ENCODE measurements at places on chromosomes 2 and 18.
A peak's percentile ranks its signal among the peaks of the same experiment; 100 is the strongest.

DNA sequence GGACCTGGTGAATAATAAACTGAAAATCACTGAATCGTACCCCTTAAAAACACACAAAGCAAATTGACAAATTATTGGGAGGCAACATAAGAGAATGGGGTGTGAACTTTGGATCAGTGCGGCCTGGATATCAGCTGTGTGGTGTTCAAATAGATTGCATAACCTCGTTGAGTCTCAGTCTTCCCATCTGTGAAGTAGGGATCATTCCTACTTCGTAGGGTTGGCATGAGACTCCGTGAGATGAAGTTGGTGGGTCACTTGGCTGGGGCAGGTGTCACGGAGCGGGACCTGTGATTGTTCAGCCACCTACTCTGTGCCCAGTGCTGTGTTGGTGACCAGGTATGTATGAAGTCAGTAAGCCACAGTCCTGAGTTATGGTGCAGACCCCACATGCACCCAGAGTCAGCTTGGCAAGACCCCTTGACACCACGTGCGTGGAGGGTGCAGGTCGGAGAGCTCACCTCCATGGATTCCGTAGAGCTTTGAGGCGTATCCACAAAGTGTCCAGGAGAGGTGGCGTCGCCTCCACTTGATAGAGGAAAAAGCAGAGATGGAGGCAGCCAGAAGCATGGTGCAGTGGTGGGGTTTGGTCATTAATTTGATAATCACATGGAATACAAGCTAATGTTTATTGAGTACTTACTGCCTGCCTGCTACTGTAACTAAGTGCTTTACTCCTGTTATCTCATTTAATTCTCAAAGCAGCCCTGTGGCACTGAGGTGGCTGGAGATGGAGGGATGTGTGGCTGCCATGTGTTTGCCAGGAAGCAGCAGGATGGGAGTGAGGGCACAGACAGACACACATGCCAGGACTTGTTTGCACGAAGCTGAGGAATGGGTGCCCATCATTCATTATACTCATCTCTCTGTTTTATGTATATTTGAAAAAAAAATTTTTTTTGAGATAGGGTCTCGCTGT is 35.8 kb downstream of the HPCAL1 start:
- no peak overlapping the region for H3K4me3 ChIP-seq
- DNase-seq: no peak
- no peaks in the 10 kb centered on the region for H3K27me3 ChIP-seq

DNA sequence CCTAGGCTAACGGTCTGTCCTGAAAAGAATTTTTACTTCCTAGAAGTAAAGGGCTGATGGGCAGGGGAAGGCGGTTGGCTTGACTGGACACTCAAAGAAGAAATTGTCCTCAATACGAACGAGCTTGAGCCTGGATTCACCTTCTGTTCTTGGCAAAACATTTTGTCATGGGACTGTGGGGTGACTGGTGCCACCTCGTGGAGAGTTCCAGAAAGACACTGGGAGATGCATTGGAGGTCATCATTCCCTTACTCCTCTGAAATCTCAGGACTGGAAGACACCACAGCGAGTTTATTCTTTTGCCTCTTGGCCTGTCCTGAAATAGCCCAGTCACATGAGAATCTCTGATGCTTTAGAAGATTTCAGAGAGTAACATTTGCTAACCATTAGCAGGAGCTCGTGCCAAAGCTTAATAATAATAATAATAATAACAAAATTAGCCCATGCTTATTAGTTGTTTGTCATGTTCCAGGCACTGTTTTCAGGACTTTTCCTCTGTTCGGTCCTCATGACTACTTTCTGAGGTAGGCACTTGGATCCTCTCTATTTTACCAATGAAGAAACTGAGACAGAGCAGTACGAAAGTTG is 44.5 kb downstream of the TMEM182 start:
- peaks cover 3% of the 10 kb centered on the region for H3K4me1 ChIP-seq
- H3K4me3 ChIP-seq: no peak overlapping the region
- DNase-seq: peak; percentile 71
- H3K36me3 ChIP-seq: peaks cover 18% of the 10 kb centered on the region
- no peak overlapping the region for H3K27ac ChIP-seq

GRCh38 chr2:125935559-125935958 is 720.4 kb upstream of the GYPC start:
- no peak for DNase-seq
- H3K36me3 ChIP-seq: peaks cover 3% of the 10 kb centered on the region
- no peak overlapping the region for H3K27ac ChIP-seq
- peaks cover 4% of the 10 kb centered on the region for H3K4me1 ChIP-seq

- no peaks in the 10 kb centered on the region for H3K36me3 ChIP-seq
- H3K4me1 ChIP-seq: no peaks in the 10 kb centered on the region
- DNase-seq: no peak
- H3K27ac ChIP-seq: no peak overlapping the region
- no peak overlapping the region for H3K4me3 ChIP-seq
Measured at GRCh38 chr2:142997231-142997630, 119.8 kb downstream of the KYNU start.

GRCh38 chr18:4352746-4353551 is 102.2 kb downstream of the DLGAP1 start:
- H3K27ac ChIP-seq: no peak overlapping the region
- H3K4me3 ChIP-seq: no peak overlapping the region
- H3K4me1 ChIP-seq: peaks cover 32% of the 10 kb centered on the region

GRCh38 chr2:170830166-170830565 is 13.5 kb downstream of the GAD1 start:
- DNase-seq: no peak
- H3K4me3 ChIP-seq: no peak overlapping the region
- peaks cover 36% of the 10 kb centered on the region for H3K27me3 ChIP-seq
- no peaks in the 10 kb centered on the region for H3K36me3 ChIP-seq
- H3K4me1 ChIP-seq: peaks cover 4% of the 10 kb centered on the region
- no peak overlapping the region for H3K27ac ChIP-seq

GRCh38 chr2:118055512-118056164 is 32.6 kb upstream of the INSIG2 start:
- no peaks in the 10 kb centered on the region for H3K36me3 ChIP-seq
- no peak overlapping the region for H3K27ac ChIP-seq
- DNase-seq: no peak
- H3K27me3 ChIP-seq: peaks cover 3% of the 10 kb centered on the region

- H3K27ac ChIP-seq: no peak overlapping the region
- no peak overlapping the region for H3K4me3 ChIP-seq
- H3K27me3 ChIP-seq: no peaks in the 10 kb centered on the region
- peaks cover 29% of the 10 kb centered on the region for H3K4me1 ChIP-seq
Measured at GRCh38 chr18:32319084-32319483, 129.2 kb downstream of the MEP1B start.

GRCh38 chr2:215874418-215874817 is 138.9 kb downstream of the MREG start:
- H3K27me3 ChIP-seq: no peaks in the 10 kb centered on the region
- no peaks in the 10 kb centered on the region for H3K4me1 ChIP-seq
- H3K36me3 ChIP-seq: peaks cover 2% of the 10 kb centered on the region

GRCh38 chr2:157261199-157261782 is 3.8 kb downstream of the GALNT5 start:
- no peak overlapping the region for H3K27ac ChIP-seq
- H3K27me3 ChIP-seq: peaks cover 67% of the 10 kb centered on the region
- no peaks in the 10 kb centered on the region for H3K36me3 ChIP-seq
- H3K4me3 ChIP-seq: no peak overlapping the region
- DNase-seq: no peak
- H3K4me1 ChIP-seq: peaks cover 38% of the 10 kb centered on the region

DNA sequence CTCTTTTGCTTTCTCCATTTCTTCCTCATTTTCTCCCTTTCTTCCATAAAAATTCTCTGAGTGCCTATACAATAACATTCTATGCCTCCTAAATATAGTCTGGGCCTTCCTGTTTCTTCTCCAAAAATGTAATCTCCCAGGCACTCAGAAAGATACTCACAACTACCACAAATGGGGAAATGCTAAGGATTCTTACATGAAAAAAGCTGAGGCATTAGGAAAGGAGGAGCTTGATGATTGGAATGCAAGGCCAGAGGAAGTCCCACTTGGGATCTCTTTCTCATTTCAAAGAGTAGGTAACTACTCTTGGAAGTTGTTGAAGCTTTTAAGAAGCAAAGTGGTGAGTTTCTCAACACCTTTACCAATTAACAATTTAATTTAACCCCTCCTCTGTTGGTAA is 3.4 kb downstream of the VSNL1 start:
- peaks cover 21% of the 10 kb centered on the region for H3K4me1 ChIP-seq
- peak overlapping the region; percentile 5 for H3K4me3 ChIP-seq

GRCh38 chr2:68237404-68237803 is 14.9 kb downstream of the PPP3R1 start:
- no peak for DNase-seq
- peaks cover 25% of the 10 kb centered on the region for H3K4me1 ChIP-seq
- H3K27ac ChIP-seq: no peak overlapping the region
- H3K27me3 ChIP-seq: no peaks in the 10 kb centered on the region
- no peaks in the 10 kb centered on the region for H3K36me3 ChIP-seq
- no peak overlapping the region for H3K4me3 ChIP-seq

- H3K27ac ChIP-seq: no peak overlapping the region
- no peaks in the 10 kb centered on the region for H3K27me3 ChIP-seq
- no peaks in the 10 kb centered on the region for H3K4me1 ChIP-seq
- H3K36me3 ChIP-seq: peaks cover 19% of the 10 kb centered on the region
Measured at GRCh38 chr2:3154700-3155099, 222.9 kb downstream of the EIPR1 start.

GRCh38 chr2:184646177-184646576 is 47.8 kb downstream of the ZNF804A start:
- no peak overlapping the region for H3K4me3 ChIP-seq
- no peaks in the 10 kb centered on the region for H3K4me1 ChIP-seq
- H3K27ac ChIP-seq: no peak overlapping the region
- no peaks in the 10 kb centered on the region for H3K27me3 ChIP-seq

- H3K36me3 ChIP-seq: no peaks in the 10 kb centered on the region
- no peak overlapping the region for H3K27ac ChIP-seq
Measured at GRCh38 chr18:34633368-34633767, 76.7 kb upstream of the DTNA start.

GRCh38 chr2:40886100-40886499 is 434.2 kb upstream of the SLC8A1 start:
- DNase-seq: no peak
- no peaks in the 10 kb centered on the region for H3K4me1 ChIP-seq
- no peak overlapping the region for H3K4me3 ChIP-seq
- no peak overlapping the region for H3K27ac ChIP-seq

DNA sequence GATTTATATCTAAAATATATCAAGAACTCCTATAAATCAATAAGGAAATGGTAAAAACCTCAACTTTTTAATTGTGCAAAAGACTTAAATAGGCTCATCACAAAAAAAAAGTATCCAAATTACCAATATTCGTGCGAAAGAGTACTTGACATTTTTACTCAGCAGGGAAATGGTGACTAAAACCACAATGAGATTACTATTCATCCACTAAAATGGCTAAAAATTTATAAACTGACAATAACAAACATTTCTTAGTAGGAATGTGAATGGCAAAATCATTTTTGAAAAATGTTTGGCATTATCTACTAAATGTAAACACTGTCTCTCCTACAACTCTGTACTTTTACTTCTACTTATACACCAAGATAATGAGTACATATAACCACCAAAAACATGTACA is 184.8 kb upstream of the RND3 start:
- H3K36me3 ChIP-seq: peaks cover 6% of the 10 kb centered on the region
- H3K4me3 ChIP-seq: no peak overlapping the region

DNA sequence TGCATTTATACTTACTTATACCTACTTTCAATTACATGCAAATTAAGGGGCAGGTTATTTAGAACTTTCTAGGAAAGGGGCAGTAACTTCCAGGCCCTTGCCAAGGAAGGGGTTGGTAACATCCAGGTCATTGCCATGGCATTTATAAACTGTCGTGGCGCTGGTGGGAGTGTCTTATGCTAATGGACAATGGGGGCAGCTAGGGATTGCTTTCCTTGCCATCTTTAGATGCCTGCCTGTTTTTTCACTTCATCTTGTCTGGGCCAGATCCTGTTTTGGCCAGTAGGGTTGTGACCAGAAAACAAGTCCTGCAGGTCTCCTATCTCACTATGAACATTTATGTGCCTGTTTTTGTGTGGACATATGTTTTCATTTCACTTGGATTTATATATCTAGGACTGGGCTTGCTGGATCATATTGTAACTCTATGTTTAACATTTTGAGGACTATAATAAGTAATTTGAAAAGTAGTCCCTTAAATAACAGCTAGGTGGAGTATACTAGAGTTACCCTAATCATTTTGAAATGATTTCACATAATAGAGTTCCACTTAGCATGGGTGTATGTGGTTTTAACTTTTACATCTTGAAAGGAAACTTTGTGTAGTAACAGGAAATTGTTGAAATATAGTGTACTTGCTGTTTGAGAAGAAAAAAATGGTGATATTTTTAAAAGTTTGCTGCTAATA is 56.1 kb downstream of the LCLAT1 start:
- H3K4me3 ChIP-seq: no peak overlapping the region
- DNase-seq: no peak
- no peaks in the 10 kb centered on the region for H3K4me1 ChIP-seq
- no peak overlapping the region for H3K27ac ChIP-seq

DNA sequence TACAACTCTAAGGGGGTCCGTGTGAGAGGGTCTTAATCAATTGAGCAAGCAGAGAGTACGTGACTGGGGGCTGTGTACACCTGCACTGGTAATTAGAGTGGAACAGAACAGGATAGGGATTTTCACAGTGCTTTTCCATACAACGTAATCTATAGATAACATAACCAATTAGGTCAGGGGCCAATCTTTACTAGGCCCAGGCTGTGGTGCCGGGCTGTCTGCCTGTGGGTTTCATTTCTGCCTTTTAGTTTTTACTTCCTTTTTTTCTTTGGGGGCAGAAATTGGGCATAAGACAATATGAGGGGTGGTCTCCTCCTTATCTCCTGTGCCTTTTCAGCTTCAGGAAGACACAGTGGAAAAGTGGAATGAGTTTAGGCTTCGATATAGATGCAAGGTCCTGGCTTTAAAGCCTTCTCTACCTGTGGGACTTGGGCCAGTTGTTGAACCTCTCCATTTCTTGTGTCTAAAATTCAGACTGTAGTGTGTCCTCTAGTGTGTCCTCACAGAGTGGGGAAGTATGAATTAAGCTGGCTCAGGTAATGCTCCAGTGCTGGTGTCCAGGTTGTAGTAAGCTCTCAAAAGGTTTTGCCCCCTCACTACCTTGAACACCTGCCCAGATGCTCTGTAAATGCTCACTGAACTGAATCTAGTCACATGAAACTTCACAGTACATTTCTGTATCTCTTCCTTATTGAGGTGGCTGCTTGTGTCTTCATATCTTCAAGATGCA is 422.8 kb downstream of the SETBP1 start:
- H3K4me3 ChIP-seq: no peak overlapping the region
- DNase-seq: no peak
- no peaks in the 10 kb centered on the region for H3K36me3 ChIP-seq
- H3K27me3 ChIP-seq: no peaks in the 10 kb centered on the region
- H3K27ac ChIP-seq: no peak overlapping the region

DNA sequence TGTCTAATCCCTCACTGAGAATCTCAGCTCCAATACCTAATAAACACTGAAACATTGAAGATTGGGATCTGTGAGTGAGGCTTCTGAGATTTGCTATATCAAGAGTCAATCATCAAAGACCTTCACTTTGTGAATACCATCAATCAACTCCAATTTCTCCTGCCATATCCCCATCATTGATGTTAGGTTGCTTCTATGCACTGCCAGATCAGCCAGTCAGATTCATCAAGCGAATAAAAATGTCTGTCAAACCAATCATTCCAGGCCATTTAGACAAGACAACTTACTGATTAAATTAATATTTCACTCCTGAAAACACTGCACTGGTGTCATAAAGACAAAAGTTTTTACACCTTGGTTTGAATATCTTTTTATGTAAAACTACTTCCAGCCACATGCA is 1295.5 kb upstream of the LRRTM1 start:
- H3K4me1 ChIP-seq: no peaks in the 10 kb centered on the region
- H3K27ac ChIP-seq: no peak overlapping the region
- H3K36me3 ChIP-seq: no peaks in the 10 kb centered on the region
- no peaks in the 10 kb centered on the region for H3K27me3 ChIP-seq

Measured in neural crest cell (in vitro differentiated cells).